ENCODE measurements at places on chromosomes 5 and 9. TPM values are rescaled to one million over a fixed set of nuclear protein-coding genes. Genes with fewer than 3 reads are reported as not detected.
A peak's percentile ranks its signal among the peaks of the same experiment; 100 is the strongest.

DNA sequence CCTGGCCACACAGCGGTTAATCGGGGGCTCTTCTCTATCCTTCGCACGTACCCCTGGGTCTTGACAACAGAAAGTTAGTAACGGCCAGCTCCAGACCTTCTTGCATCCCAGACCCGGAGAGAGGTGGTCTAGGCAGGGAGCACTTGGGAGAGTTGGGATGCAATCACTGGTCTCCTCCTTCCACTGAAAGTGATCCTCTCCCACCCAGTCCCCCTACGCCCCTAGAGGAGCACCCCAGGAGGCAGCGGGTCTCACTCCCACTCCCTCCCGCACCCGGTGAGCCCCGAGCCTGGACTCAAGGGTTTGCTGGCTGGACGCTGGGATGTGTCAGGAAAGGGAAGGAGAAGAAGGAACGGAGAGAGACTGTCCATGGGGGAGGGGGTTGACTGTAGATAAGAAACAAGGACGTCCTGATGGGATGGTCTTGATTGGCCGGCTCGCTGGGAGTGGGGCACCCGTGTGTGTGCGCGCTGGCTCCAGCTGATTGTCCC, 2.0 kb downstream of the RORB start:
- H3K4me3 ChIP-seq = peak overlapping the region; percentile 64
- H3K36me3 ChIP-seq = no peaks in the 10 kb centered on the region
- no peak overlapping the region for H3K27ac ChIP-seq
- H3K27me3 ChIP-seq = peaks cover 51% of the 10 kb centered on the region
- peaks cover 34% of the 10 kb centered on the region for H3K4me1 ChIP-seq

GRCh38 chr9:91160181-91160580, 201.5 kb downstream of the AUH start:
- no peak overlapping the region for H3K4me3 ChIP-seq
- DNase-seq = no peak
- H3K27ac ChIP-seq = peak overlapping the region; percentile 24
- H3K36me3 ChIP-seq = no peaks in the 10 kb centered on the region
- H3K27me3 ChIP-seq = no peaks in the 10 kb centered on the region

GRCh38 chr9:136858452-136858843, 6.3 kb downstream of the MAMDC4 start:
- no peak for DNase-seq
- H3K4me1 ChIP-seq = peaks cover 11% of the 10 kb centered on the region
- no peak overlapping the region for H3K4me3 ChIP-seq
- H3K27me3 ChIP-seq = no peaks in the 10 kb centered on the region

GRCh38 chr9:73565833-73566465, 414.3 kb downstream of the ANXA1 start:
- no peak overlapping the region for H3K4me3 ChIP-seq
- no peak overlapping the region for H3K27ac ChIP-seq

GRCh38 chr9:98933890-98934289, 9.8 kb upstream of the COL15A1 start:
- no peak overlapping the region for H3K27ac ChIP-seq
- no peaks in the 10 kb centered on the region for H3K36me3 ChIP-seq
- H3K4me1 ChIP-seq = no peaks in the 10 kb centered on the region
- no peak for DNase-seq
- H3K4me3 ChIP-seq = no peak overlapping the region
- H3K27me3 ChIP-seq = no peaks in the 10 kb centered on the region

- H3K27ac ChIP-seq = no peak overlapping the region
- no peaks in the 10 kb centered on the region for H3K4me1 ChIP-seq
- H3K36me3 ChIP-seq = no peaks in the 10 kb centered on the region
Observed at GRCh38 chr9:108859459-108860114, 2.5 kb upstream of the ACTL7A start.

DNA sequence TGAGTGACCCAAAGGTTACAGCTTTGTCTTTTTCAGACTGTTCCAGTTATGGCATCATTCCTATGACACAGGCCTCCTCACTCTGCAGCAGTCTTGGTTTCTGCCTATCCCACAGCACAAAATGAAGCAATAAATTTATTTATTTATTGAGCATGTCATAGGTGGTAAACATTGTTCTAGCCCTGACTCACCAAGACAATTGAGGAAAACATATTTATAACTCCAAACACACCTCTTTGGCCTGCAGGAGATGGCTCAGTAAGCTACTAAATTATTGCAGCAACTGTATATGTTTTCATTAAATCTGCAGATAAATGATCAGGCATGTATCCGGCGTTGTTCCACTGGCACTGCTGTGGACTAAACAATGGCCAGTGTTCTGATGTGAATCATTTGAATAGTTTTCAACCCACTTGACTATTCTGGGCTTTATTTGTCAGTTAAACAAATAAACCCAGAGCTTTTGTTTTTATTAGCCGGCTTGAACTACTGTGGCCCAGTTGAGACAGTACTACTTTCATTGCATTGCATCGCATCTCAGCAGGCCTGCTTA, 83.2 kb downstream of the FOXD1 start:
- H3K36me3 ChIP-seq = no peaks in the 10 kb centered on the region
- DNase-seq = no peak

- H3K4me1 ChIP-seq = no peaks in the 10 kb centered on the region
- no peak overlapping the region for H3K4me3 ChIP-seq
- H3K27me3 ChIP-seq = no peaks in the 10 kb centered on the region
- no peak overlapping the region for H3K27ac ChIP-seq
- DNase-seq = no peak
Observed at GRCh38 chr5:117220730-117221129, 646.1 kb upstream of the SEMA6A start.

The WDR38 gene
- 6.6 TPM for total RNA-seq

Measured in lower lobe of right lung (tissue), 2 donors.